NCI-H1417 treated with DMSO at 0.1 percent for 48 hours (cell line): ENCODE measurements at places on chromosomes 12 and 14.

DNA sequence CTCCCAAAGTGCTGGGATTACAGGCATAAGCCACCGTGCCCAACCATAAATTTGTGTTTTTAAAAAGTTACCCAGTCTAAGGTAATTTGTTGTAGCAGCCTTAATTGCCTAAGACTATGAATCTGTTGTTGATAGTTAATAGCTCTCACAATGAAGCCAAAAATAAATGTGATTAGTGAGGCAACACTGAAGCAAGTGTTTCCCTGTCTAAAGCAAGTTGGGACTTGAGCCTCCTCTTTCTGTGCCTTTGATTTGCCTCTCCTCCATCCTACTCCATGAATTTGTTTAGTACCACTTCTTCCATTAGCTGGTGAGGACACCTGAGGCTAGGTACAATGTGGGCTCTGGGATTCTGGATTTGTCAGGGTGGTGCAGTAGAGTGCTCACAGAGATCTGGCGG is 36.8 kb downstream of the DAAM1 start:
- no peak for DNase-seq

DNA sequence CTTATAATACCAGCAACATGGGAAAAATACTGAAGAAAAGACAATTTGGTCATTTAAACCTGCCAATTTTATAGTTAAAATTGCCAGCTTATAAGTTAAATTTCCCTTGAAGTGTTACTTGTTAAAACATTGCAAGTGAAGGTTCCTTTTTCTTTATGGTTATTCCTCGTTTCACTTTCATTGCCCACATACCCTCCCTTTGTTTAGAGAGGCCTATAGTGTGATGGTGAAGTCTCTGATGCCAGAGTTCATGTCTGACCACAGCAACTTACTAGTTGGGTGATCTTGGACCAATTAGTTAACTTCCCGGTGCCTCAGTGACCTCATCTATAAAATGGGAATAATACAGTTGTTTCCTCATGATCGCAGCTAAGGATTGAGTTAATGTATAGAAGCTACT is 173.5 kb downstream of the ANO6 start:
- no peak for DNase-seq

GRCh38 chr14:77105145-77105939 is 7.3 kb downstream of the CIPC start:
- no peak for DNase-seq

- no peak for DNase-seq
Observed at GRCh38 chr12:54053003-54053750, 458 bp upstream of the HOXC4 start.

- DNase-seq, result peak; percentile 85
Observed at GRCh38 chr14:33118668-33119067, 180.0 kb downstream of the NPAS3 start.

GRCh38 chr14:90758959-90759358 is 57.3 kb downstream of the TTC7B start:
- DNase-seq, result no peak

DNA sequence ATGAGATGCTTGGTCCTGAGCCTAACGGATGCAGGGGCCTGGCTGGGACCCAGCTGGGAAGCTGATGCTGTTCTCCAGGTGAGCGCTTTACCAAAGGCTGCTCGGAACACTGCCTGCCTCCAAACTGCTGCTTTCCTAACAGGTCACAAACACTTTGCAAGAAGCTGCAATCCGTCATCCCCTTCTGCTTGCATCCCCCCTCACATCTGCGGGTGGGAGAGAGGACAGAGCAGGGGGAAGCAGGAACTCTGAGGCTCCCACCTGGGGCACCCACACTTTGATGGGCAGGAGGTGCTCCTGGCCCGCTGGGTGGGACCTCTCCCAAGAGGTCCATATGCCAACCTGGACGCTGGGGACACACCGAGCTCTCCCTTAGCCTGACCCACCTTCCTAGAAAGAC is 24.9 kb upstream of the PPP2R5C start:
- DNase-seq, result no peak

DNA sequence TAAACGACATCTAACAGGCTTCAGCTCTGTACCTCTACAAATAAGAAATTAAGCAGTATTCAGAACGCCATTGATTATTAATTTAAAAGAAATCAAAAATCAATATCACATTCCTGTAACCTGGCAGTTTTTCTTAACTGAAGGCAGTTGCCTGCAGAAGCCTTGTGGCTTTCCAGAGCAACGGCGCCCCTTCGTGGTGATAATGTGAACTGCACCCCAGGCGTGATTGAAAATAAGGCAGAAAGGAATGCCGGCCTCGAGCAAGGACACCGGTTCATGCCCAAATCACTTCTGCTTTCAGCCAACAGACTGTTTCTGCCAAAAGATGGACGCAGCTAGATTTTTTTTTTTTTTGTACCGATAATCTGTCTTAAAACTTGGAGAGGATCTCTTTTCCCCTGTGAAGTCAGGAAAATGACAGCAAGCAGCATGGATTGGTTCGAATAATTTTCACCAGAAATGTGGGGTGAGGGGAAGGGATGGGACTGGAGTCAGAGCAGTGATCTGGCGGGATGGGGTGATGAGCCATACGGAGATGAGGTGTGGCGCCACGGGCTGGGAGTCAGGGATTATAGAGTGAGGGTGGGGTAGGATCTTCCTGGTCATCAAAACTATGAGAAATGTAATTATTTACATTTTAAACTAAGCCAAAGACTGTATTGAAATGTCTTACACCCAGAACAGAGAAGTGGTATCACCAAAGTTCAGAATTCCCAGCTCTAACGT is 473.0 kb downstream of the DPF3 start:
- no peak for DNase-seq

DNA sequence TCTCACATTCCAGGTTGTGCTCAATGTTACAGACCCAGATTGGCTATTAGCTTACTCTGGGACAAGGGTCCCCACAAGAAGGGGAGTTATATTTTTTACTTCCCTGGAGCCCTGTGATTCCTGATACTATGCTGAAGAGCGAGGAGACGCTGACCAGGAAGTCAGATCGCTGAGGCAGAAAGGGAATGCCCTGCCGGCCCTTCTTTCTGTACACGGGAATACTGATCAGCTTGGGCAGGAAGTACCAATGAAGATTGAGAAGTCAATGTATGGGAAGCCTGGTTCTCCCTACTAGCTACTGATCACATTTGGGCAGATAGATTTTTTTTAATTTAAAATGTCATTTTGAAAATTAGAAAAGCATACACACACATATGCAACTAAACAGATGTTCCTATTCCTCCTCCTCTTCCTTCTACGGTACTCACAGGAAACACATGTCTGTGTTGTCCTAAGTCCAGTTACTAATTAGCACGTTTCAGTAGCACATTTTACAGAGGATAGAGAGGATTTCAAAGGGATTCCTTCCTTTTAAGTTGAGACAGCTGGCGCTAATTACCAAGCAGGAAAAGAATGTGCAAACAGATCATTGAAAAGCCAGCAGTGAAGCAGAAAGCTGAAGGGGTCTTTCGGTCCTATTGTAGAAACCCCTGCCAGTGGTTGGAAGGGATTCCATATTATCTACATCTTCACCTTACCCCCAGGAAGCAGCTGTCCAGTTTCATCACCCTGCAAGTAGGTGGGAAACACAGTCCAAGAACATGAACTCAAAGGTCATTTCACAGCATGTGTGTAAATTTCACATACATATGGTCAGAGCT is 292.4 kb downstream of the DUSP6 start:
- DNase-seq, result peak; percentile 50

DNA sequence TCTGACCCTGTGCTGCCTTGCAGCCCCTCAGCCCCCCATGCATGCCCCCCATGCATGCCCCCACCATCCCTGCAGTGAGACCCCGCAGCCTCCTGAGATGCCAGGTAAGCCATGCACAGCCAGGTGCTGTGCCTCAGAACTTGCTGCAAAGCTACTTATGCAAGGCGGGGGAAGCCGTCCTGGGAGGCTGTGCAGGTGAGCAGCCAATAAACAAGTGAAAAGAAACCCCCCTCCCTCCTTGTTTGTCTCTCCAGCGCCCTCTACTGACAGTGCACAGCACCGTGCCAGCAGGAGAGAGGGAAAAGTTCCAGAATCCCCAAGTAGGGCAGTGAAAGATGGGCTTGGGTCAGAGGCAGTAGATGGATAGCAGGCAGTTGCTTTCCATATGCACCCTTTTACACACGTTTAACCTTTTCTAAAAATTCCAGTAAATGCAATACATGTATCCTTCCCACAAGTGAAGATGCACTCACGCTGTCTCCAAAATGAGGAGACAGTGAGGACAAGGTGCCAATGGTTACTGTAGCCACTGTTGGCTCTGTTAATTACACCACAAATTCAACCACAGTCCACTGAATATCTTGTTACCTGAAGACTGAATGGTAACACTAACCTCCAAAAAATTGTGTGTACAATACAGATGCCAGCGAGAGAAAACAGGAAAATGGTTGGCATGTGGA is 18.0 kb downstream of the TNFAIP2 start:
- DNase-seq, result no peak

DNA sequence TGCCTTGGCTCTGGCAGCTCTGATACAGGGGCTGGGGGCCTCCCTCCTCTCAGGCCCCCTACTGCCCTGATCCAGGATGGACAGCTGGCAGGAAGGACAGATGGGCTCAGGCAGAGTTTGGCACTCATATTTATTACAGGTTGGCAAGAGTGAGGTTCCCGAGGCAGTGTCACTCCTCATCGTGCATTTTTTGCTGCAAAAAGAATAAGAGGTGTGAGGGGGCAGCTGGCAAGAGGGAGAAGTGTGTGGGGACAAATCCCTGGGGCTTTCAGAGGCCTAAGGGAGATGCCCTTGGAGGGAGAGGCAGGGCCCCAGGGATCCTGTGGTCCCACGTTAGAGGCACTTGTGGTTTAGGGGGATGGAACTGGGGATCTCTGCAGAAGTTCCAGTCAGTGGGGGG is 5.0 kb downstream of the CMTM5 start:
- DNase-seq, result no peak

DNA sequence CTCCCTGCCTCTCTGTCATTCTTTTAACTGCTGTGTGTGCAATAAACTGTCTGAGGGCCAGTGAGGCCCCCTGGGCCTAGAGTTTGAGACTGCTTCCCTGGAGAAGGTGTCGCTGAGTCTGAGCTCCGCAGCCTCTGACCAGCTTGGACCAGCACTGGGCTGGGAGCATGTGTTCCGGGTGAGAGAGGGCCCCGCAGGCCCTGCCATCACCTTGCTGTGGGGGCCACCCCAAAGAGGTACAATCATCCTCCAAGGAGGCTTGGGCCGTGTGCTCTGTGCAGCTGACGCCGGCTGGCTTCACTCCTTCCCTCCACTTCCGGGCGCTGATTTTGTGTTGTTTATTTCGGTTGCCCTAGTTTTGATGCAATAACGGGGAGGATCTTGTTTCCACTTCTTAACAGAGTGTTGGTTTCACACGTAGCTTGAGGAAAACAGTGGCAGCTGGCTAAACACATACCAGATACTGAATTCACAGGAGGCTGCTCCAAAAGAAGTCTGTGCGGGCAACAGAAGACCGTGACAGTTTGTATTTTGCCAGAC is 121.6 kb downstream of the TMEM132C start:
- DNase-seq, result no peak

DNA sequence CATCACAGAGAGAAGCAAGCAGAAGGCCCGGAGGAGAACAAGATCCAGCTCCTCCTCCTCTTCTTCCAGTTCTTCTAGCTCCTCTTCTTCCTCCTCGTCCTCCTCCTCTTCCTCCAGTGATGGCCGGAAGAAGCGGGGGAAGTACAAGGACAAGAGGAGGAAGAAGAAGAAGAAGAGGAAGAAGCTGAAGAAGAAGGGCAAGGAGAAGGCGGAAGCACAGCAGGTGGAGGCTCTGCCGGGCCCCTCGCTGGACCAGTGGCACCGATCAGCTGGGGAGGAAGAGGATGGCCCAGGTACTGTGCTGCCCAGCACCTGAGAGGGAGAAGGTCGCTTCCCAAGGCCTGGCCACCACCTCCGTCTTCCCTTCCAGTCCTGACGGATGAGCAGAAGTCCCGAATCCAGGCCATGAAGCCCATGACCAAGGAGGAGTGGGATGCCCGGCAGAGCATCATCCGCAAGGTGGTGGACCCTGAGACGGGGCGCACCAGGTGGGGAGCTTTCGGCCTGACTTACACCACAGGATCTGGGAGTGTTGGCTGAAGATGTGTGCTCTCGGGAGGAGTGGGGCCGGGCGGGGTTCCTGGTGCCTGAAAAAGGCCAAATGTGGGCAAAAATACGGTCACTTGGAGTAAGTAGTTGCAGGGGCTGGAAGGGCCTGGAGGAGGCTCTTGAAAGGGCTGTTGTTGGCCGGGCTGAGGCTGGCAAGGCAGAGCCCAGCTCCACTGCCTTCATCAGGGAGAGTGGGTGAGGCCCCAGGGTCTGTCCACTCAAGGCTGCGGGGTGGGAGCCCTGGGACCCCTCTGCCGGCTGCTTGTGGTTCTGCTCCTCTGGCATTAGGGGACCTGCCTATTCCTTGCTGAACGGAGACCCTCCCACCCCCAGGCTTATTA is 1.4 kb downstream of the ARL6IP4 start:
- DNase-seq, result no peak

DNA sequence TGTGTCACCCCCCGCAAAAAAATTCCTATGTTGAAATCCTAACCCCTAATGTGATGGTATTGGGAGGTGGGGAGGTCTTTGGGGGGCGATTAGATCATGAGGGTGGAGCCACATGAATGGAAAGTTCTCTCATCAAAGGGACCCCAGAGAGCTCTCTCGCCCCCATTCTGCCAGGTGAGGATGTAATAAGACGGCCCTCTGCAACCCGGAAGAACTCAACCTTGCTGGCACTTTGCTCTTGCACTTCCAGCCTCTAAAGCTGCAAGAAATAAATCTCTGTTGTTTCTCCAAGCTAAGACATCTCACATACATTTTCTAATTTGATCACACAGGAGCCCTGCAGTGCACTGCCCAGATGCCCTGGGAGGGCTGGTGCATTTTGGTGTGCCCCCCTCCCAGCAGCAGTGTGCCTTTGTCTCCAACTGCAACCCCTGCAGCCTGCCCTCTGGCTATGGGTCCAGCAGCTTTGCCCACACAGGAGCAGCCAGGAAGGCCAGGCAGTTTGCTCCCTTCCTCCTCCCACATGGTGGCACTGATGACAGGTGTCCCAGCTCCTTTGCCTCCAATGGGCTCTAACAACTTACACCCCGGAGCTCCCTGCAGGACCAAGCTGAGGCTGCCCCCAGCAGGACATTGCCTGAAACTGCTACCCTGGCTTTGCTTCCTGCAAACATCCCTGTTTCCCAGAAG is 59.3 kb downstream of the C14orf132 start:
- peak; percentile 51 for DNase-seq

DNA sequence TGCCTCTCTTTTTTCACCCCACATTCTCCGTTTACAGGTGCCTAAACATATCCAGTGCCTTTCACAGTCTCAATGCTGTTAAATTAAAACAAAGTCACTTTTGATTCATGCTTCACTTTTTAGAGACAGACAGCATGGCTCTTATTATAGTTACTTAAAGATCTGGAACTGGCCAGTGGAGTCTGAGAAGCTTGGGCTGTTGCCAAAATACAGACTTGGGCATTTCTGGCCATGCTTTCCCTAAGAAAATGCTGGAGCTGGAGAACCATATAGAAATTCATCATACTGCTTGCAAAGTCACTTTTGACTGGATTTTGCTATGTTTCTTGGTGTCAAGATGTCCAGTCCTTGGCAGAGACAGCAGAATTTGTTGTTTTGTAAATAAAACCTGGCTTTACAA is 12.2 kb upstream of the GPR68 start:
- DNase-seq, result no peak

- no peak for DNase-seq
Observed at GRCh38 chr12:52221912-52222457, 11.1 kb upstream of the KRT7 start.
